Lung (tissue), 17 donors: ENCODE measurements at places on chromosomes 3 and 15. TPM values are rescaled to one million over a fixed set of nuclear protein-coding genes. Genes with fewer than 3 reads are reported as not detected.
A peak's percentile ranks its signal among the peaks of the same experiment; 100 is the strongest.

XYLB gene
- polyA plus RNA-seq, result 1.3 TPM

CSPG4 gene
- polyA plus RNA-seq, result 8.5 TPM

WDR93 gene
- polyA plus RNA-seq, result 0.95 TPM

WDR49 gene
- 2.0 TPM for polyA plus RNA-seq

SEC22A gene
- 6.9 TPM for polyA plus RNA-seq

TSPAN3 gene
- 472 TPM for polyA plus RNA-seq

ZNF660 gene
- 1.1 TPM for polyA plus RNA-seq

PRTG gene
- 0.68 TPM for polyA plus RNA-seq

THBS1 gene
- polyA plus RNA-seq, result 544 TPM

NUP210 gene
- polyA plus RNA-seq, result 5.4 TPM

GRCh38 chr15:90209591-90209990 is 8.5 kb downstream of the SEMA4B start:
- no peak overlapping the region for H3K27ac ChIP-seq
- H3K27me3 ChIP-seq, result no peaks in the 10 kb centered on the region
- no peaks in the 10 kb centered on the region for H3K36me3 ChIP-seq
- H3K4me1 ChIP-seq, result no peaks in the 10 kb centered on the region
- no peak overlapping the region for H3K4me3 ChIP-seq
- DNase-seq, result no peak

DNA sequence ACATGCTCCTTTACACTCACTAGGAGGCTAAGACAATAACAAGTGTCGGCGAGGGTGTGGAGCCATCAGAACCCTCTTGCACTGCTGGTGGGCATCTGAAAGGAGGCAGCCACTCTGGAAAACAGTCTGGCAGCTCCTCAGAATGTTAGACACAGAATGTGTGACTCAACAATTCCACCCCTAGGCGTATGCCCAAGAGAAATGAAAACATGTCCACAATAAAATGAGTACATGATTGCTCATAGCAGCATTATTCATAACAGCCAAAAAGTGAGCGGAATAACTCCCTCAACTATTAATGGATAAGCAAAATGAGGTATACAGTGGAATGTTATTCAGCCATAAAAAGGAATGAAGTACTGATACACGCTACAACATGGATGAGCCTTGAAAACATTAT is 57.8 kb downstream of the WNT7A start:
- DNase-seq, result no peak
- H3K4me1 ChIP-seq, result no peaks in the 10 kb centered on the region

DNA sequence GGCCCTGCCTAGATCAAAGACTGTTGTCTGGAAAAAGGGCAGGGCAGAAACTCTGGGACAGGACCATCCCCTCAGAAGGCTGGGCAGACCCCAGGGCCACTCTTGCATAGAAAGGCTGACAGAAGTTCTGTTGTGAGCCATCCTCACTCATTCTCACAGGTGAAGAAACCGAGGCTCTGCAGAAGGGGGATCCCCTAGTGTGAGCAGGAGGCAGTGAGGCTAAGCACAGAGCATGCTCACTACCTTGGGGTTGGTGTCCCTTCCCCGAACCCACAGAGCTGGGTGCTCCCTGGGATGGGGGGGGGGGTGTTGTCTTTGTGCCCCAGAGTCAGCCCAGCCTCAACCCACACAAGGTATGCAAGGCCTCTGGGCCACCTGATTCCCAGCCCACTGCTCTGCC is 50.9 kb upstream of the TMEM115 start:
- H3K4me3 ChIP-seq, result no peak overlapping the region
- no peaks in the 10 kb centered on the region for H3K36me3 ChIP-seq
- DNase-seq, result no peak
- H3K4me1 ChIP-seq, result no peaks in the 10 kb centered on the region

DNA sequence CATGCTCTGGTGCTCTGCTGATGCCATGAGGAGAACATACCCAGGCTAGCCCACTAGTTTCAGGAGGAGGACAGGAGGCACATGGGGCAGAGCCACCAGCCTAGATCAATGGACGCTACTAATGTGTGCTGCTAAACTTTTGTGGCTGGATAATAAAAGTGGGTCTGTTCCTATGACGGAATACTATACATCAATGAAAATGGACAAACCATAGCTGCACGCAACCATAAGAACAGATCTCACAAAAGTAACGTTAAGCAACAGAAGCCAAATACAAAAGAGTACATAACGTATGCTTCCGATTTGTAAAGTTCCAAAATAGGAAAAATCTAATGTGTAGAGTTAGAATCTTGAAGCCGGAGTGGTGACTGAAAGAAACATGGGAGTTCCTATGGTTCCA is 11.5 kb downstream of the B4GALT4 start:
- H3K4me3 ChIP-seq, result no peak overlapping the region
- no peak for DNase-seq
- H3K4me1 ChIP-seq, result no peaks in the 10 kb centered on the region
- H3K36me3 ChIP-seq, result peaks cover 47% of the 10 kb centered on the region

DNA sequence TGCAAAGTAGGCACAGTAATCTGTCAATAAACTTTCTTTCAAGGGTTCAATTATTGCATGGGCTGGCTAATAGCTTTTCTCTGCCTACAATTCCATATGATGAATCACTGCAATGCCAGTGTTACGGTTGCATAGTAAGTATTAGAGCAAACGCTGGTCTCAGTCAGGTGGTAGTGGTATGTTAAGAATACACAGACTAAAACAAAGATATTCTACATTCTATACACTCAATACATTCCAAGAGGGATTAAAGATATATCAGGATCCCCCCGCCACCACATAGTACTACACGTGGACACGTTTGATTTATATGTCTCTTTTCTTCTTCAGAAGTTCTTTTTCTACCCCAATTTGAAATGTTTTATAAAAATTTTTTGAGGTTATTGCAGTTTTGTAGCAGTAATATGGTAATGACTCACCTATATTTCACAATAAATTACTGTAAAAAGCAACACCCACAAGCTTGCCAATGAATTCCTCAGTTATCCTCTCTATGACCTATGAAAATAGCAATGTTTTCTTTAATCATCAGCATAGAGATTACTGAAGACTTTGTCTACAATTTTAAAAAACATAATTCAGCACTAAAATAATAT is 68.2 kb downstream of the CD200R1L start:
- H3K27ac ChIP-seq, result no peak overlapping the region
- H3K4me3 ChIP-seq, result no peak overlapping the region
- no peak for DNase-seq
- no peaks in the 10 kb centered on the region for H3K36me3 ChIP-seq

DNA sequence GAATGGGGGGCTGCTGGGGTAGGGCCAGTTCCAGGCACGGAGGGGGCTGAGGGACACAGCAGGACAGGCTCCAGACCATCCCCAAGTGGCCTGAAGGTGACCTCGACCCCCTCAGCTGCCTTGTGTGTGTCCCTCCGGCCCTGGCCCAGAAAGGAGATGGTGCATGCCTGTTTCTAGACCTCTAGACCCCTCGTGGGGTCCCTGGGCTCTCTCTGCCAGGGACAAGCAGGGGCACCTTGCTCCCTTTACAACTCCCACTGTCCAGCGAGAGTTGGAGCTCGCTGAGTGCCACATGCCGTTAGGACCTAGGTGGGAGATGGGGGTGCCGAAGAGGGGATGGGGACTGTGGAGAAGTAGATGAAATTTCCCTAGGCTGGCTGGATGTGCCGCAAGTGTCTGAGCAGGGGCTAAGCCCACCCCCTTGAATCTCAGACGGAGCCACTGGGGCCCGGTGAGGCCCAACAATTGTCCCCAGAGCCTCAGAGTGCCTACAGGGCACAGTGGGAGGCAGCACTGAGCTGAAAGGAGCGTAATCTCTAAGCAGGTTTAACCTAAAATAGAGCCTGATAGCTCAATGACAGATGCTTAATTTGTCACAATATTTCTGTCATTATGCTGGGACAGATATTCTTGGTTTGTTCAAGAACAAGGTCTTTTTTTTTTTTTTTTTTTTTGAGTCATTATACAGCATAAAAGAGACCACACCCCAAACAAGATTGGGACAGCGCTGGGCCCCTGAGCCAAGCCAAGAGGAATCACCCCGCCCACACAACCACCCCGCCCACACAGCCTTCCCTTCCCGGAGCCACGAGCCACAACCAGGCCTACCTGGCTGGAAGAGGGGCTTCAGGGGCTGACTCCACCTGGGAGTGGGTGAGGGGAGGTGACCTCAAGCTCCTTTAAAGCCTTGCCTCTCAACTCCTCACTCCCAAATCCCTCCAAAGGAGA is 23.6 kb upstream of the KLF13 start:
- no peak overlapping the region for H3K4me3 ChIP-seq
- no peak for DNase-seq
- peaks cover 5% of the 10 kb centered on the region for H3K4me1 ChIP-seq

GRCh38 chr15:60840703-60841411 is 361.9 kb upstream of the ICE2 start:
- H3K4me3 ChIP-seq, result no peak overlapping the region
- DNase-seq, result no peak
- H3K4me1 ChIP-seq, result no peaks in the 10 kb centered on the region
- no peak overlapping the region for H3K27ac ChIP-seq

DNA sequence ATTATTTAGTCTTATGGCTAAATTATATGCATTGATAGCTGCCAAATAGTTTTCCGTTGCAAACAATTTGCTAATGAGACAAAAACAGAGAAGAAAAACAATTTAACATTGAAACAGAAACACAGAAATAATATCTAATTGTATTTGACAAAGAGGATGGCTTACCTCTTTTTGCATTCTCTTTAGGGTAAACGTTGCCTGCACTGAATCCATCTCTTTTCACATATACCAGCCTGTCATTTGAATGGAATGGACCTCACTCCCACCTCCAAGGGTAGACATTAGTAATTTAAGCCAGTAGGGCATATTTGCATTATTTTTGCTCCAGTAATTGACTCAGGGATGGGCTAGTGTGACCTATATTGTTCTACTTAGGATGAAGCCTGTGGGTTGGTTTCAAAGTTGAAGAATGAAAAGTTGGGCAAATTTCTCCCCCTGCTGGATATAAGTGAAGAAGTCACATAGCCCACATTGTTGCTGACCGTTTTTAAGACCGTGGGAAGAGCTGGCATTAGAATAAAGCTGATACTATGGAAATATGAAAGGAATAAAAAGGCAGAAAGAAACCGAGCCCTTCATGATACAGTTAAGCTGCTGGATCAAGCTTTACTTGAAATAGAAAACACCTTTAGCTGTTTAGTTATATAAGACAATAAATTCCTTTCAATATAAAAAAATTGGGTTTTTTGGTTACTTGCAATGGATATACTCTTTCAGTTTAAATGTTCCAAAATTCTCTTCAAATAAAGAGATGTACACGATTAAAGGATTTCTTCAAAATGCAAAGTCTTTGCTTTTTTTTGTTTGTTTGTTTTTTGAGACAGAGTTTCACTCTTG is 26.9 kb downstream of the PIERCE2 start:
- no peaks in the 10 kb centered on the region for H3K36me3 ChIP-seq
- H3K27ac ChIP-seq, result no peak overlapping the region
- no peaks in the 10 kb centered on the region for H3K27me3 ChIP-seq
- no peaks in the 10 kb centered on the region for H3K4me1 ChIP-seq
- H3K4me3 ChIP-seq, result no peak overlapping the region

DNA sequence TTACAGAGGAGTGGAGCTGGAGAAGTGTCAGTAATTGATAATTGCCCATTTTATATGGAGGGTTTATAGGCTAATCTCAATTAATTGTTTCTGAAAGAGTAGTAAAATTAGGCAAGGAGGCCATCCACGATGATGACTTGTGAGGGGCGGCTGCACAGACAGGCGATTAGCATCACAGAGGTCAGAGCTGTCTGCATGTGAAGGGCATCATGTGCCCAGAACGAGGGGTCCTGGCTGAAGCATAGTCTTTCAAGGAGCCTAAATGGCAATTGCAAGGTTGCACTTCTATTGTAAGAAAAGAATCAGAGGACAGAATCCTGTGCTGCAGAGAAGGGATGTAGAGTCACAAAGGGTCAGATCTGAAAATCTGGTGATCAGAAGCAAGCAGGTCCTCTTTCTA is 196.6 kb downstream of the EBLN2 start:
- H3K4me3 ChIP-seq, result no peak overlapping the region
- H3K27ac ChIP-seq, result no peak overlapping the region
- no peaks in the 10 kb centered on the region for H3K36me3 ChIP-seq
- no peaks in the 10 kb centered on the region for H3K4me1 ChIP-seq
- H3K27me3 ChIP-seq, result no peaks in the 10 kb centered on the region

DNA sequence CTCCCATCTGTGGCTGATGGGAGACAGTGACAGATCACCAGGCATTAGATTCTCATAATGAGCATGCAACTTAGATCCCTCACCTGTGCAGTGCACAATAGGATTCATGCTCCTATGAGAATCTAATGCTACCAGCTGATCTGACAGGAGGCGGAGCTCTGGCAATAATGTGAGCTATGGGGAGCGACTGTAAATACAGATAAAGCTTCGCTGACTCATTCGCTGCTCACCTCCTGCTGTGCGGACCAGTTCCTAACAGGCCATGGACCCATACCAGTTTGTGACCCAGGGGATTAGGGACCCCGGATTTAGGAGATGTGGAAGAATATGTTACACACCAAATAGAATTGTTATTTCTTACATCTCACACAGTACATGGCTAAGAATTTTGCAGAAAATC is 6.7 kb downstream of the ARGFX start:
- no peak overlapping the region for H3K27ac ChIP-seq
- DNase-seq, result no peak
- H3K4me1 ChIP-seq, result no peaks in the 10 kb centered on the region
- no peaks in the 10 kb centered on the region for H3K27me3 ChIP-seq

- H3K27me3 ChIP-seq, result no peaks in the 10 kb centered on the region
- H3K27ac ChIP-seq, result no peak overlapping the region
- H3K4me1 ChIP-seq, result peaks cover 17% of the 10 kb centered on the region
- DNase-seq, result no peak
- peaks cover 6% of the 10 kb centered on the region for H3K36me3 ChIP-seq
- no peak overlapping the region for H3K4me3 ChIP-seq
Observed at GRCh38 chr3:14411988-14412387, 9.6 kb downstream of the SLC6A6 start.

DNA sequence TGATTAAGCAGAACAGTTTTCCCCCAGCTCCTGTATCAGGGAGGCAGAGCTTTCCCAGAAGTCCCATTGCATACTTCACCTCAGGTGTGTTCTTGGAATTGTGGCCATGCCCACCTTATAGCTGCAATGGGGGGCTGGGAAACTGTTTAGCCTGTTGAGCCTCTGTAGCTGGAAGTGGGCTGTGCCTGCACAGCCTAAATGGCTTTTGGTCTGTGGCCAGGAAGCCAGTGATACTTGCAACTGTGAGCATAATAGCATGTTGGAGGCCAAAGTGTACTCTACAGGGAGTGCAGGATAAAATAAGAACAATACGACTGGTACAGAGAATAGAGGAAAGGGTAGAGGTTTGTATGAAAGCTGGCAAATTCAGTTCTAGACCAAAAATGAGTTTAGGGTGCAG is 248.5 kb downstream of the PTPRG start:
- DNase-seq, result peak; percentile 81
- H3K4me1 ChIP-seq, result peaks cover 33% of the 10 kb centered on the region
- no peaks in the 10 kb centered on the region for H3K27me3 ChIP-seq
